ENCODE measurements at places on chromosomes 2 and 18.

GRCh38 chr2:44290261-44290660 lies 15.0 kb downstream of the SLC3A1 start:
- no peak for DNase-seq

DNA sequence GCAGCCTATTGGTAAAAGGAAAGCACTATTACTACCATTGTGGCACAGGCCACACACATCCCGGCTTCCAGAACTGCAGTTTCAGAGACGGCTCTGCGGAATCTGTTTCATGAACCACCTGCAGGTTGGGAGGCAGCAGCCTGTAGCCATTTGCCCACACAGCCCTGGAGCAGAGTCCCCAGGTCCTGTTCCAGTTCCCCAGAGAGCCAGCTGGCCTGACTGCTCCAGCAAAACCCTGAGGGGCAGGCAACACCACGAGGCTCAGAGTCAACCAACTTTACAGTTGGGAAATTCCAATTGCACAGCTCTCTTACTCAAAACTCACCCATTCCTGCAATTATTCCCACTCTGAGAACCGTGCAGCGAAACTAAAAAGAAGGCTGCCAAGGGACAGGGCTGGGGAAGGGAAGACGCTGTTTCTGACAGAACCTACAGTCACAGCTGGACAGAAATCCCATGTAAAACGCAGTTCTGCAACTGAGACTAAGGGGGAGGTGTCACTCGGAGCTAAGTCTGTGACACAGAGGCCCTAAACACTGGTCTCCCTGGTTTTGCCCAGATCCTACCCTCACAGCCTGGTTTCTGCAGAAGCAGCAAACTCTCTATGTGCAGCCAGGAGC lies 219.4 kb downstream of the TMEM163 start:
- DNase-seq: no peak

DNA sequence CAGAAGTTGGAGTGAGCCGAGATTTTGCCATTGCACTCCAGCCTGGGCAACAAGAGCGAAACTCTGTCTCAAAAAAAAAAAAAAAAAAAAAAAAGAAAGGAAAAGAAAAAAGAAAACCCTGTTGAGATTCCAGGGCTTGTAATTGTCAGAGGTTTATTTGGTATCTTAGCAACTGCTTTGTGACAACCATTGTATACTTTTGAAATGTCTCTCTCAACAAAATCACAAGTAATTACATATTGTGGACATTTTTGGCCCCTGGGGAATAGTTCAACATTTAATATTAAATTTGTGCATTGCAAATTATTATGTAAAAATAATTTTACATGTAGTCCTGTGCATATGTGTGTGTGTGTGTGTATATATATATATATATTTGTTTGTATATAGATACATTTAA lies 270.8 kb downstream of the GALNT13 start:
- no peak for DNase-seq

GRCh38 chr2:71498261-71498701 lies 44.9 kb downstream of the DYSF start:
- no peak for DNase-seq

DNA sequence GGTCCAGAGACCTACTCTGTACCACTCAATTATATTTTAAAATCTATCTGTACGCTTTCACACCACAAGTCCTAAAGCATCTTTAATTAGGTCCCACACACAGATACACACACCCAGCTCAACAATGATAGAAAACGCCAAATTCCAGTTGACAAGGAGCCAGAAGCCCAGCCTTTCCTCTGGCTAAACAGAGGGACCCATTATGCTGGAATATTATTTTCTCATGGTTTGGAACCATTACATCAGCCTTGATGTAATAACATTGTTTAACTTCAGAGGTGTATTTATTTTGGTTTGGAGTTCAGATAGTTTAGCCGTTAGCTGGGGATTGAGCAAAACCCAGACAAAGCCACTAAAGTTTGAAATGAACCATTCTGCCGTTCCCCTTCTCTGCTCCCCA lies 14.0 kb upstream of the INHBB start:
- no peak for DNase-seq

GRCh38 chr2:237859082-237859433 lies 365 bp upstream of the RAMP1 start:
- DNase-seq: no peak
